ENCODE measurements at places on chromosomes 12 and 14. TPM values are rescaled to one million over a fixed set of nuclear protein-coding genes. Genes with fewer than 3 reads are reported as not detected.

ACSM4 gene
- not detected for total RNA-seq

CHURC1 gene
- total RNA-seq: 54.7 TPM

LALBA gene
- not detected for total RNA-seq

TAS2R9 gene
- total RNA-seq: not detected

SYT1 gene
- total RNA-seq: 25.2 TPM

CEP290 gene
- 11.0 TPM for total RNA-seq

ADAMTS20 gene
- not detected for total RNA-seq

KRT85 gene
- not detected for total RNA-seq

ZFYVE21 gene
- 72.9 TPM for total RNA-seq

HOXC12 gene
- total RNA-seq: not detected

CMKLR1 gene
- 5.4 TPM for total RNA-seq

AREL1 gene
- 38.1 TPM for total RNA-seq

MUCL1 gene
- total RNA-seq: not detected

CLEC7A gene
- not detected for total RNA-seq

PPP4R4 gene
- total RNA-seq: 1.4 TPM

PRICKLE1 gene
- total RNA-seq: 2.6 TPM

DHRS4 gene
- 41.7 TPM for total RNA-seq

LRTM2 gene
- total RNA-seq: not detected

NKX2-1 gene
- not detected for total RNA-seq

IRAK3 gene
- 9.0 TPM for total RNA-seq

NPFF gene
- not detected for total RNA-seq

AP1G2 gene
- total RNA-seq: 10.2 TPM

CD4 gene
- total RNA-seq: 0.26 TPM

LRRC10 gene
- total RNA-seq: not detected

B4GALNT1 gene
- 14.5 TPM for total RNA-seq

SERPINA3 gene
- total RNA-seq: 9.7 TPM

PRH2 gene
- not detected for total RNA-seq

YAF2 gene
- 9.0 TPM for total RNA-seq

MFAP5 gene
- 37.3 TPM for total RNA-seq

FERMT2 gene
- total RNA-seq: 153 TPM

CPSF2 gene
- 44.5 TPM for total RNA-seq

LBHD2 gene
- not detected for total RNA-seq

TAS2R7 gene
- total RNA-seq: not detected

PNN gene
- 13.5 TPM for total RNA-seq

GPR162 gene
- total RNA-seq: 6.6 TPM

INTS13 gene
- total RNA-seq: 27.7 TPM

KRT75 gene
- not detected for total RNA-seq

All from smooth muscle cell of the pulmonary artery (primary cell).